ENCODE measurements at places on chromosomes 2 and 18. TPM values are rescaled to one million over a fixed set of nuclear protein-coding genes. Genes with fewer than 3 reads are reported as not detected.

Gene TLX2
- polyA plus RNA-seq, result not detected

DNA sequence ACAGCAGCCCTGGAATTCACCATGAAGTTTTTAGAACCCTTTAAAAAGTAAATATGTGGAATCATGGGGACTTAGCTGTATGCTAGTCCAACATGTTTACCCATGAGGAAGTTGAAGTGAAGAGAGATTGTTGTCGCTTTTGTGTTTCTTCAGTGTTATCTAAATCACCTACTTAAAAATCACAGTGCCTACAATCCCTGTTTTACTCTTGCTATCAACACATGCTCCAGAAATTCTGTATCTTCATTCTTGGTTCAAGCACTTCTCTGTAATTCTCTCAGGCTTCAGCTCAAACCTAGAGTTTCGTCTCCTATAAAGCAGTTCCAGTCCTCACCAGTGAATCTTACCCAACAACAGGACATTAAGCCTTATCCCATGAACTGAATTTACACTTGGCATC lies 30.5 kb upstream of the CHMP1B start:
- DNase-seq, result no peak

DNA sequence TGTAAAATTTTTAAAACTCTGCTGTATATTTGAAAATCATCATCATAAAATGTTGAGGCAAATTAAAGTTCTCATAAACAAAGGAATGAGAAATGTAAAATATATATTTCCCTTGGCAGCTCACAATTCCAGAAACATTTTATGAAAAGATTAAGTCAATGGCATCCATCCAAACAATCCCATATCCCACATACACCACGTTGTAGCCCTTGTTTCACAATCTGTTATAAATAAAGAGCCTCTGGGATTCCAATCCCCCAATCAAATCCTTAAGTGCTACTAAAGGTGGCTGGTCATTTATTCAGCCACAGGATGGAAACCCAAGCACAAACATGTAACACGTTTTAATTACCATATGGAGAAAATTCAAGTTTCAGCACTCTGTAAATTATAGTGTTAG lies 51.7 kb downstream of the GFPT1 start:
- peak; percentile 80 for DNase-seq

Gene PTPRN
- polyA plus RNA-seq, result not detected

Data from muscle of back (tissue), 13 donors.